ENCODE measurements at places on chromosomes 12 and 14.
A peak's percentile ranks its signal among the peaks of the same experiment; 100 is the strongest.

GRCh38 chr12:52778833-52779232, 1.7 kb upstream of the KRT76 start:
- no peaks in the 10 kb centered on the region for H3K36me3 ChIP-seq
- H3K4me3 ChIP-seq, result no peak overlapping the region
- no peak for DNase-seq
- H3K27ac ChIP-seq, result no peak overlapping the region
- peaks cover 6% of the 10 kb centered on the region for H3K27me3 ChIP-seq

GRCh38 chr14:57345106-57345505, 45.3 kb upstream of the NAA30 start:
- H3K4me3 ChIP-seq, result no peak overlapping the region
- no peak for DNase-seq
- no peaks in the 10 kb centered on the region for H3K36me3 ChIP-seq
- no peaks in the 10 kb centered on the region for H3K27me3 ChIP-seq
- no peak overlapping the region for H3K27ac ChIP-seq

- DNase-seq, result no peak
- H3K27ac ChIP-seq, result no peak overlapping the region
- H3K4me3 ChIP-seq, result no peak overlapping the region
- no peaks in the 10 kb centered on the region for H3K4me1 ChIP-seq
- H3K36me3 ChIP-seq, result no peaks in the 10 kb centered on the region
- H3K27me3 ChIP-seq, result no peaks in the 10 kb centered on the region
Observed at GRCh38 chr12:13152756-13153155, 43.8 kb upstream of the EMP1 start.

DNA sequence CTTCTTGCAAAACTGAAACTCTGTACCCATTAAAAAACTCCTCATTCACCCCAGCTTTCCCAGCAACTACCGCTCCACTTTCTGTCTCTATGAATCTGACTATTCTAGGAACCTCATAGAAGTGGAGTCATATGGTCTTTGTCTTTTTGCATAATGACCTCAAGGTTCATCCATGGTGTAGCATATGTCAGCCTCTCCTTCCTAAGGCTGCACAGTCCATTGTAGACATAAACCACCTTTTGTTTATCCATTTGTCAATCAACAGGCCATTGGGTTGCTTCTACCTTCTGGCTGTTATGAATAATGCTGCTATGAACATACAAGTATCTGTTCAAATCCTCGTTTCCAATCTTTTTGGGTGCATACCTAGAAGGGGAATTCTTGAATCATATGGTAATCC, 21.1 kb downstream of the NT5DC3 start:
- H3K4me1 ChIP-seq, result no peaks in the 10 kb centered on the region
- H3K36me3 ChIP-seq, result no peaks in the 10 kb centered on the region
- no peak overlapping the region for H3K4me3 ChIP-seq
- DNase-seq, result no peak

GRCh38 chr14:64725261-64725815, 21.1 kb downstream of the PLEKHG3 start:
- H3K4me3 ChIP-seq, result no peak overlapping the region
- H3K27ac ChIP-seq, result peak overlapping the region; percentile 51
- peaks cover 26% of the 10 kb centered on the region for H3K36me3 ChIP-seq

DNA sequence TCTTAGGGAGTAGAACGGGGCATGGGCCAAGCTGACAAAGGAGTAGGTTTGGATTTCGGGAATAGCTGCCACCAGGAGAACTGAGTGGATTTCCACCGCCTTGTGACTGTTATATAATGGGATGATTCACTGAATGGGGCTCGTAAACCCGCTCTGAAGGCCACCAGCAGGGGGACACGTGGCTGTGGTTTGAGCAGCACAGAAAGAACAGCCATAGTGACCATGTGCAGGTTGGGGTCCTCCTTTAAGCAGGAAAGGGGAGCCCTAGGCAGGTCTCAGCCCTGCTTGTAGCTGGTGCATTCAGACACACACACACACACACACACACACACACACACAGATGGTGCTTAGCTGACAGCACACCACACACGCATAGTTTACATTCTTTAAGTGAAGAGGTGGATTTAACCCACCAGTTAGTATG, 8.6 kb upstream of the ASB2 start:
- H3K4me3 ChIP-seq, result no peak overlapping the region
- no peak overlapping the region for H3K27ac ChIP-seq
- H3K4me1 ChIP-seq, result no peaks in the 10 kb centered on the region
- H3K36me3 ChIP-seq, result no peaks in the 10 kb centered on the region

- no peak overlapping the region for H3K4me3 ChIP-seq
- H3K27me3 ChIP-seq, result no peaks in the 10 kb centered on the region
- no peaks in the 10 kb centered on the region for H3K36me3 ChIP-seq
- H3K27ac ChIP-seq, result no peak overlapping the region
- DNase-seq, result no peak
Observed at GRCh38 chr14:21255385-21256101, 13.7 kb downstream of the HNRNPC start.

GRCh38 chr12:125001636-125002035, 8.2 kb downstream of the BRI3BP start:
- H3K36me3 ChIP-seq, result no peaks in the 10 kb centered on the region
- H3K27me3 ChIP-seq, result no peaks in the 10 kb centered on the region
- H3K27ac ChIP-seq, result no peak overlapping the region
- no peak for DNase-seq
- H3K4me3 ChIP-seq, result no peak overlapping the region

DNA sequence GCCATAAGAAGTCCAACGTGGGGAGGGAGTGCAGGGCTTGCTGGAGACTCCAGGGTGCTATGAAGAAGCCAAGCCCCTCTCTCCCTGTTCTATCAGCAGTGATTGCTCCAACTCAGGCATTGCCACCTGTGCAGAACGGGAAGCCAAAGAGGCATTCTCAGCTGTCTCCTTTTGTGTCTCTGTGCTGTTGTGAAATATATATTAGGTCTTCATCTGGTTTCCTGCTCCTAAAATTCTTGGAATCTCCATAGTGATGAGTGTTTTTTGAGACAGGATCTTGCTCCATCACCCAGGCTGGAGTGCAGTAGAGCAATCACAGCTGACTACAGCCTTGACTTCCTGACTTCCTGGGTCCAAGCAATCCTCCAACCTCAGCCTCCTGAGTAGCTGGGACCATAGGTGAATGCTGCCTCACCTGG, 51.2 kb upstream of the AEBP2 start:
- H3K27ac ChIP-seq, result no peak overlapping the region
- H3K36me3 ChIP-seq, result no peaks in the 10 kb centered on the region
- no peaks in the 10 kb centered on the region for H3K4me1 ChIP-seq
- no peak overlapping the region for H3K4me3 ChIP-seq
